ENCODE measurements at places on chromosomes 6 and 20.
A peak's percentile ranks its signal among the peaks of the same experiment; 100 is the strongest.

GRCh38 chr6:88705601-88706000, 257.8 kb downstream of the RNGTT start:
- DNase-seq, result no peak

- DNase-seq, result no peak
These were observed 26.6 kb upstream of the EDN3 start for GRCh38 chr20:59273739-59274357.

DNA sequence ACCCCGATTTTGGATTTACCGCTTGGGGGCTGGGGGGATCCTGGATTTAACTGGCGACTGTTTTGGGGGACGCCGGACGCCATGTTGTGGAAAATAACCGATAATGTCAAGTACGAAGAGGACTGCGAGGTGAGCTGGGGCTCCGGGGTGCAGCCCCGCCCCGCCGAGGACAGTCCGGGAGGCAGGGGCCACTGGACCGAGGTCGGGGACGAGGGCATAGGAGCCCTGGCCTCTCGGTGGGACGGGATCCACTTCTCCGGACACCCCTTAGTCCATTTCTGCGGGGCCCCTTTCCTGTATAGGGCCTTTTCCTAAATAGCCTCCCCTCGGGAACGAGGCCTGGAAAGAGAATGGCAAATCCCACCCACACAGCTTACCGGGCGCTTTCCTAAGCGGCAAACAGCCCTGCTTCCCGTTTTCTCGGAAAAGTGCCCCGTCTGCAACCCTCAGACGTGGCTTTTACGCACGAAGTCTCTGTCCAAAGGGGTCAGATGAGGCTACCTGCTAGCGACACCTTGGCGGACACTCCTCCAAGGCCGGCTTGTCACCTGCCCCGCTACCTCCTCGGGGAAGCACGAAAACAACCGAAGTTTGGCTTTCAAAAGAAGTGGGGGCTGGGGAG, 469 bp downstream of the TFAP2C start:
- no peak for DNase-seq

DNA sequence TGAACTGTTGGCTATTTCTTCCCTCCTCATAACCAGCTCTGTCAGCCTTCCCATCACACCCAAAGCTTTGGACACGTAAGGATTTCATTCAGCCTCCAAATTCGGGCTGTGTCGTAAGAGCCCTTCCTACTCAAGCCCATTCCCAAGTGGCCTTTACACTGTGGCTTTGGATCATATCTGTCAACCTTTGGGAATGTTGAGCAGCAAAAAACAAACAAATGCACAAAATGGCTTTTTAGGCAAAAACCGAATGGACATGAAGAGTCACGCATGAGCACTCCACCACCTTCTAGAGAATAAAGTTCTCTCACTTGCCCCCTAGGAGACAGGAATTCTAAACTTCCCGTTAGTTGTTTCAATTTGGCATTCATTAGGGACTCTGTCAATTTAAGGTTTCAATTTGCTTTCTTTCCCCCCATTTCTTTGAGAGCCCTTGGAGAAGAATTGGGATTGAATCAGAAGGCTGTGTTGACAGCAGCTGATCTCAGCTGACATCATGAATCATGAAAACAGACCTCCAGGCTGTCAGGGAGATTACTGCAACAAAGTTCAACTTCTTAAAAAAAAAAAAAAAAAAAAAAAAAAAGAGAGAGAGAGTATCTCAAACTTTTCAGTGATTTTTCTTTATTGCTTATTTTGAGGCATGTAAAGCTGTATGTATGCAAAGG, 110.3 kb downstream of the BCAS1 start:
- DNase-seq, result no peak

GRCh38 chr6:35327349-35328027, 14.9 kb upstream of the PPARD start:
- peak; percentile 45 for DNase-seq

DNA sequence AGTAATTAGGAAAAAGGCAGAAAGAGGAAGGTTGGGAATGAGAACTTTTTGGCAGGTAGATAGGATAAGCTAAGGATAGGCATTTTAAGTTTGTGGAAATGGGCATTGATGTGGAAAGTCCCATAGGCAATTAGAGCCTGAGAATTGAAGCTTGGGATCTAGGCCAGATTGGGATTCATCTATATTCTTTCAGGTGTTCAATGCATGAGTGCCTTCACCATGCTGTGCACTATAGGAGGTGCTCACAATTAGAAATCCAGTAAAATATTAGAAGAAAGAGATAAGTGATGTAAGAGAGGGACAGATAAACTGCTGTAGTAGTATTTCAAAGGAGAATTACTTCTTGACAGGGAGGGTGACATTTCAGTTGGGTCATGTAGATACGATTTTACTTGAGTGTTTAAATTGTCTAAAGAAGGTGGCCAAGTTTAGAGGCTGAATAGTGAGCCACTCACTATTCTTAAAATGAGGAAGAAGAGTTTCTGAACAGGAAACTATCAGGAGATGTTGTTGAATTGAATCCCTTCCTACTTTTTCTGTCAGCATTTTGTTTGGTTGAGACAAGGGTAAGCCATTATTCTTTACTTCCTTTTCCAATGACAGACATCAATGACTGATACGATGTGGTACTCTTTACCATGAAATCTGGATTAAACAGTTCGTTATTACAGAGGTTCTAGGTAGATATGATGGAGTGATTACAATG, 31.0 kb upstream of the CTAGE9 start:
- no peak for DNase-seq
